ENCODE measurements at places on chromosomes 5 and 9. TPM values are rescaled to one million over a fixed set of nuclear protein-coding genes. Genes with fewer than 3 reads are reported as not detected.

CDK5RAP2 gene
- 48.2 TPM for total RNA-seq

C8G gene
- 3.4 TPM for total RNA-seq

TAF1L gene
- total RNA-seq: not detected

RICTOR gene
- total RNA-seq: 75.9 TPM
